ENCODE measurements at places on chromosomes 1 and 21. TPM values are rescaled to one million over a fixed set of nuclear protein-coding genes. Genes with fewer than 3 reads are reported as not detected.

The CACHD1 gene
- total RNA-seq, result 0.07 TPM

The AIRE gene
- total RNA-seq, result not detected

The ALG14 gene
- total RNA-seq, result 8.6 TPM

The LY9 gene
- total RNA-seq, result not detected

The TCHH gene
- not detected for total RNA-seq

The CLCNKA gene
- total RNA-seq, result 0.07 TPM

The ATXN7L2 gene
- total RNA-seq, result 10.0 TPM

The XKR8 gene
- 2.8 TPM for total RNA-seq

The RHBDL2 gene
- not detected for total RNA-seq

DNA sequence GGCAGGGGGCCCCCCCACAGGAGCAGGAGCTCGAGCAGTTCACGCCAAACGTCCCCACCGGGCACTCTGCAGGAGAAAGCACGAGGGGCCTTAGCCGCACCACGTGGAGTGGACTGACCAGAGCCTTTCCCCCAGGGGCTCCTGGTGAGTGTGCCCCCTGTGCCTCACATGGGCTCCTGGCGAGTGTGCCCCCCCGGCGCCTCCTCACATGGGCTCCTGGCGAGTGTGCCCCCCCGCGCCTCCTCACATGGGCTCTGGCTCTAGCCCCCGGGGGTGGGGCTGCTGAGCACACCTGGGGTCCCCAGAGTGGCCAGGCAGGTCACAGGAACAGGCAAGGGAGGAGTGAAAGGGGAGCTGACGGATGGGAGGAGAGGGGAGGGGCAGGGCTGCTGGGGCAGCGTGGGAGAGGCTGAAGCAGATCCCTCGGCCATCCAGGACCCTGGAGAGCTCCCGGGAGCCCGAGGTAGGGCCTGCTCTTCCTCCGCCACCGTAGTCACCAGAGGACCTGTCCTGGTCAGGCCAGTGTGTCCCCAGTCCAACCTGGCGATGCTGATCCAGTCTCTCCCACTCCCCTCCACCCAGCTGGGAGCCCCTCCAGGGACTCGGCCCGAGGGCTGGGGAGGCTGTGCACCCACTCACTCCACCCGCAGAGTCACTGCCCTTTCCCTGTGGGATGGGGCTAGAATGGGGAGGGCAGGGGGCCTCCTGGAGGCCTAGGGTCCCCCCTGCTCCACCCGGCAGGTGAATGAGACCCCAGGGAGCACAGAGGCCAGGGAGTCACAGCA lies 47.6 kb downstream of the ARHGEF16 start:
- H3K27me3 ChIP-seq, result peaks cover 7% of the 10 kb centered on the region
- peak; percentile 45 for DNase-seq
- H3K4me3 ChIP-seq, result no peak overlapping the region
- no peaks in the 10 kb centered on the region for H3K4me1 ChIP-seq
- H3K27ac ChIP-seq, result no peak overlapping the region

GRCh38 chr1:16013220-16013907 lies 4.5 kb downstream of the HSPB7 start:
- H3K27ac ChIP-seq, result peak overlapping the region; percentile 79
- DNase-seq, result peak; percentile 94
- H3K4me1 ChIP-seq, result peaks cover 67% of the 10 kb centered on the region
- H3K36me3 ChIP-seq, result no peaks in the 10 kb centered on the region
- H3K4me3 ChIP-seq, result peak overlapping the region; percentile 45

- no peaks in the 10 kb centered on the region for H3K27me3 ChIP-seq
- DNase-seq, result no peak
- no peak overlapping the region for H3K27ac ChIP-seq
- H3K4me1 ChIP-seq, result no peaks in the 10 kb centered on the region
- no peaks in the 10 kb centered on the region for H3K36me3 ChIP-seq
- H3K4me3 ChIP-seq, result no peak overlapping the region
Measured at GRCh38 chr1:232476538-232476950, 153.4 kb downstream of the SIPA1L2 start.

- H3K4me3 ChIP-seq, result no peak overlapping the region
- H3K4me1 ChIP-seq, result no peaks in the 10 kb centered on the region
- H3K27ac ChIP-seq, result no peak overlapping the region
Measured at GRCh38 chr21:37606549-37606948, 240.0 kb downstream of the DYRK1A start.

- H3K27ac ChIP-seq, result no peak overlapping the region
- H3K27me3 ChIP-seq, result no peaks in the 10 kb centered on the region
- no peaks in the 10 kb centered on the region for H3K36me3 ChIP-seq
- no peak for DNase-seq
- H3K4me1 ChIP-seq, result peaks cover 23% of the 10 kb centered on the region
Measured at GRCh38 chr1:208174731-208175507, 69.3 kb downstream of the PLXNA2 start.

- no peak overlapping the region for H3K4me3 ChIP-seq
- H3K27ac ChIP-seq, result no peak overlapping the region
- no peaks in the 10 kb centered on the region for H3K4me1 ChIP-seq
- DNase-seq, result no peak
- H3K36me3 ChIP-seq, result no peaks in the 10 kb centered on the region
Measured at GRCh38 chr1:29520571-29521437, 284.5 kb downstream of the PTPRU start.

DNA sequence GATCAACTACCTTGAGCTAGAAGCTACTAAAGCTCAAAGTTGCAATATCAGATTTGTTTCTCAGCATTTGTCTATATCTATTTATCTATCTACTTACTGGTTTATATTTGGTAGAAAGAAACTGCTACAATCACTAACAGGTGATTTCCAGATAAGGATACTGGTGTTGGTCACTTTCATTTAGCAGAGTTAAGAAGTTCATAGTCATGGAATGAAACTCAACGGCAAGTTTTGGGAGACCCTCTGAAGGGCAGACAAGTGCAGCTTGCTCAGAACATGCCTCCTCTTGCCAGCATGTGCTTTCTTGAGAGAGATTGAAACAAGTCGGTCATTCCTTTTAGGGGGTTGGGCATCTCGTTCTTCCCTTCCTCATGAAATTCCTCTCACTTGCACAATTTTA lies 296.5 kb downstream of the GRIK1 start:
- H3K27me3 ChIP-seq, result no peaks in the 10 kb centered on the region
- no peak overlapping the region for H3K4me3 ChIP-seq
- H3K27ac ChIP-seq, result peak overlapping the region; percentile 98
- DNase-seq, result no peak

GRCh38 chr1:213003256-213003655 lies 12.4 kb downstream of the ANGEL2 start:
- H3K27me3 ChIP-seq, result no peaks in the 10 kb centered on the region
- DNase-seq, result no peak
- no peak overlapping the region for H3K4me3 ChIP-seq
- H3K4me1 ChIP-seq, result no peaks in the 10 kb centered on the region
- peaks cover 58% of the 10 kb centered on the region for H3K36me3 ChIP-seq
- H3K27ac ChIP-seq, result no peak overlapping the region

GRCh38 chr1:201331166-201331565 lies 46.3 kb downstream of the TNNT2 start:
- H3K4me1 ChIP-seq, result no peaks in the 10 kb centered on the region
- DNase-seq, result no peak
- H3K27ac ChIP-seq, result no peak overlapping the region
- peaks cover 24% of the 10 kb centered on the region for H3K27me3 ChIP-seq

DNA sequence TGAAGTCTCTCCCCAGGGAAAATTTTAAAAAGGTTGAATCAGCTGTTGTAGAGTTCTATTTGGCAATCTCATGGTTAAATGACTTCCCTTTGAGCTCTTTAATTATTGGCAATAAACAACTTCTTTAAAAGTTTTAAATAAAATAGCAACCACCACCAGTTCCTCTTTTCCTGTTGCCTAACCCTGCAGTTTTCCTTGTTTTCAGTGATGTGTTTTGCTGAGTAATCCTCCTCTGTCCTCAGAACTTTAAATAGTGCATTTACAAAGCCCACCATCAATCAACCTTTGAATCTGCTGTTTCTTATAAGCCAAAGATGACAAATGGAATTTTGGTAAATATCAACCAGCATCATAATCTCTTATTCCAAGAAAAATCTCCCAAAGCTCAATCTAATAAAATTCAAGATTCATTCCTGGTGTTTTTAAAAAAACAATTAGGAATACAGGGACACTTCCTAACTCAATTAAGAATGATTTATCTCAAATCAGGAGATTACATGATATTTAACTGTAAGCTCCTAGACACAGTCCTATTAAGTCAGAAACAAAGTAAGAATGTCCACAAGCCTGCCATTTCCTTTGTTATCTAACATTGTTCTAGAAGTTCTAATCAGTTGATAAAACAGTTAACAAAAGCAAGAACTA lies 14.8 kb downstream of the AVPR1B start:
- H3K36me3 ChIP-seq, result no peaks in the 10 kb centered on the region
- no peak for DNase-seq
- H3K4me3 ChIP-seq, result no peak overlapping the region
- H3K27me3 ChIP-seq, result peaks cover 19% of the 10 kb centered on the region
- H3K4me1 ChIP-seq, result peaks cover 4% of the 10 kb centered on the region
- no peak overlapping the region for H3K27ac ChIP-seq

DNA sequence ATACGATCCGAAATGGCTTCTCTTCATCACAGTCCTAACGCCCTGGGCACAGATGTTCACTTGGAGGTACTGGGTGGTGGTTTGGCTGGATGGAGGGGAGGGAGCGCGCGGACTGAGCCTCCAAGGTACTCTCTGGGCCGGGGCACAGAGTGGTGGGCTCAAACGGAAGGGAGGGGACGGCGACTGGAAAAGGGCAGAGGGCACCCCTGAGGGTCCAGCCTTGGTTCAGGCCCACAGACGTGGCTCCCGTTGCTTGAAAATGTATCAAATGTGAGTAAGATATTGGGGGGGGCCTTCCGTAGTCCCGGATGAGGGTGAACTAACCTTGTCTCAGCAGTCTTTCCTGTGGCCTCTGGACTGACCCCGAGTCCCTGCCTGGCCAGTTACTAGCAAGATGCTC lies 463 bp downstream of the IL12RB2 start:
- H3K4me3 ChIP-seq, result no peak overlapping the region
- H3K4me1 ChIP-seq, result no peaks in the 10 kb centered on the region
- no peaks in the 10 kb centered on the region for H3K36me3 ChIP-seq
- H3K27me3 ChIP-seq, result no peaks in the 10 kb centered on the region
- no peak for DNase-seq
- no peak overlapping the region for H3K27ac ChIP-seq

DNA sequence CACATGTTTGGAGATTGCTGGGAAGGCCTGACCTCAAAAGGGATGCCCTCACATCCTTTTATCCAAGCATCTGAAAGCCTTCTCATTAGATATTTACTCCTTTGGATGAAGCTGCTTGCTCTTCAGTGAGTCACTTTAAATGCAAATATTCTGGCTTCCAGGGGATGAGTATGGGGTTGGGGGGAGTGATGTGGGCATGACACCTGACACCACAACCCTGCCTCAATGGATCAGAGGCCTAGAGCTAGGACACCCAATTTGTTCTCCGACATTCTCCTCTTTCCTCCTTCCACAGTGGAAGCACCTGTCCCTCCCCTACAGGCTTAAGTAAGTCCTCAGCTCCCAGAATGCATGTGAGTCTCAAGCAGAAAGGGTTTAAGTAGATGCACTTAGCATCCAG lies 238.3 kb downstream of the OMA1 start:
- H3K36me3 ChIP-seq, result no peaks in the 10 kb centered on the region
- H3K4me1 ChIP-seq, result no peaks in the 10 kb centered on the region
- no peak overlapping the region for H3K4me3 ChIP-seq
- no peak for DNase-seq

DNA sequence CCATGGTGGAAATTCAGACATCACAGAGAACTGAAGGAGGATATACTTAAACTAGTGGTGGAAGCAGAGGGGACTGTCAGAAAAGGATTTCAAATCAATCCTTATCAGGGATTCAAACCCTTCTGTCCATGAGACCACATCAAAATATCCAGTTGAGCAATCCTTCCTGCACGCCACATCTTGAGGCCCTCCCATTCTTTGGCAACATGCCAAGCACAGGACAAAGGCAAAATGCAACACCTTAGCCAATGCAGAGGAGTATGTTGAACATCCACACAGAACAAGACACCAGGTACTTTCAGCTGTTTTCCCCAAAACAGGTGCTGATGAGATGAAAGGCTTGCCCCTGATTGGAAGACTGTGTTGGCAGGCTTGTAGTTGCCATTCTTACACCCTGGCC lies 81.8 kb upstream of the PLXNA2 start:
- H3K4me1 ChIP-seq, result no peaks in the 10 kb centered on the region
- H3K36me3 ChIP-seq, result no peaks in the 10 kb centered on the region
- no peak overlapping the region for H3K4me3 ChIP-seq
- peak; percentile 7 for DNase-seq

- H3K27me3 ChIP-seq, result peaks cover 74% of the 10 kb centered on the region
- H3K4me1 ChIP-seq, result no peaks in the 10 kb centered on the region
- no peak overlapping the region for H3K4me3 ChIP-seq
- no peak overlapping the region for H3K27ac ChIP-seq
Measured at GRCh38 chr1:22626237-22627157, 9.9 kb upstream of the C1QA start.

DNA sequence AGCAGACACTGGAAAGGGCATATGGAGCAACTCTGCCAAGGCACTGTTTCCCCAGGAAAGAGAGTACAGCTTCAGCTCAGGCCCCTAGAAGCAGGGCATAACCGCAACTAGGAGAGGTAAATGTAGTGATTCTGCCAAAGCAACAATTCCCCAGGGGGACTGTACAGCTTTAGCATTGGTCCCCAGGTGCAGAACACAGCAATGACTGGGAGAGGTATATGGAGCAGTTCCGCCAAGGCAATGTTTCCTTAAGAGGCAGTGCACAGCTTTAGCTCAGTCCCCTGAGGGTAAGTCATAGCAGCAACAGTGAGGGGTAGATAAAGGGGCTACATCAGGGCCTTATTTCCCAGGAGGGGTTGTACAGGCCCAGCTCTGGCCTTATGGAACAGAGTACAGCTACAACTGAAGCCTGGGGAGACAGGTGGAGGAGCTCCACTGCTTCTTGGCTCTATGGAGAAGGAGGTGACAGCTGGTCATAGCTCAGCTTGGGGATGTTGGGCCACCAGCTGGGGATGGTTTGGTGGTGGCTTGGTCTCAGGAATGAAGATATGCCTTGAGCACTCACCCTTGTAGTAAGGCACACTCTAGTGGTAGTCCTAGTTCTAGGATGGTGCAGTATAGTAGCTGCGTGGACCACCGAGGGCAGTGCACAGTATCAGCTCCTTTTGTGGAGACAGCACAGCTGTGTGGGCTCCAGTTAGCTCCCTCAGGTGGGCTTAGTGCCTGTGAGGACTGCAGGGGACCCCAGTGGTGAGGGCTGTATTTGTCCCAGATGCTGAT lies 582.7 kb downstream of the PTPRC start:
- H3K36me3 ChIP-seq, result no peaks in the 10 kb centered on the region
- H3K27ac ChIP-seq, result no peak overlapping the region
- no peaks in the 10 kb centered on the region for H3K4me1 ChIP-seq
- no peaks in the 10 kb centered on the region for H3K27me3 ChIP-seq
- H3K4me3 ChIP-seq, result no peak overlapping the region

DNA sequence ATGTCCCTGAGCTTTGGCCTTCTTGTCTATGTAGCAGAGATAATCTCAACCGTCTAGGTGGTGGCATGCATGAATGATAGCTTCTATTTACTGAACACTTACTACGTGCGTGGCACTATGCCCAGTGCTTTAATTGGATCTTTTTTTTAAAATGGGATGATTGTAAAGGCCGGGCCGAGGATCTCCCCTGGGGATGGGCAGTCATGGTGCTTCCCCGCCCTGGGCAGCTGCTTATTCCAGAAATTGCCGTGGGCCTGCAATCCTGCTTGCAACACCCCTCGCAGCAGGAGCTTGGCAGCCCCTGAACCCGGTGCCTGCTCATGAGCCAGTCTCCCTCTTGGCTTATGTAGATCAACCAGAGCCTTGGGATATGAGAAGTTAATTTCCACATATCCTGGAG lies 360.7 kb downstream of the CAMTA1 start:
- no peak for DNase-seq
- no peaks in the 10 kb centered on the region for H3K4me1 ChIP-seq
- no peak overlapping the region for H3K4me3 ChIP-seq

GRCh38 chr1:86750076-86750475 lies 45.7 kb downstream of the SH3GLB1 start:
- peaks cover 3% of the 10 kb centered on the region for H3K27me3 ChIP-seq
- no peak for DNase-seq
- H3K27ac ChIP-seq, result no peak overlapping the region
- H3K4me1 ChIP-seq, result no peaks in the 10 kb centered on the region
- no peaks in the 10 kb centered on the region for H3K36me3 ChIP-seq

All from K562 (cell line).